Cortex of kidney (tissue), 1 donor: ENCODE measurements at places on chromosomes 4 and X.

GRCh38 chr4:75054078-75054477, 121.2 kb downstream of the PARM1 start:
- no peak for DNase-seq

GRCh38 chr4:6641164-6641970, 882 bp downstream of the MRFAP1 start:
- no peak for DNase-seq

- DNase-seq, result no peak
These were observed 129.0 kb upstream of the TEX13A start for GRCh38 chrX:105349476-105349875.

DNA sequence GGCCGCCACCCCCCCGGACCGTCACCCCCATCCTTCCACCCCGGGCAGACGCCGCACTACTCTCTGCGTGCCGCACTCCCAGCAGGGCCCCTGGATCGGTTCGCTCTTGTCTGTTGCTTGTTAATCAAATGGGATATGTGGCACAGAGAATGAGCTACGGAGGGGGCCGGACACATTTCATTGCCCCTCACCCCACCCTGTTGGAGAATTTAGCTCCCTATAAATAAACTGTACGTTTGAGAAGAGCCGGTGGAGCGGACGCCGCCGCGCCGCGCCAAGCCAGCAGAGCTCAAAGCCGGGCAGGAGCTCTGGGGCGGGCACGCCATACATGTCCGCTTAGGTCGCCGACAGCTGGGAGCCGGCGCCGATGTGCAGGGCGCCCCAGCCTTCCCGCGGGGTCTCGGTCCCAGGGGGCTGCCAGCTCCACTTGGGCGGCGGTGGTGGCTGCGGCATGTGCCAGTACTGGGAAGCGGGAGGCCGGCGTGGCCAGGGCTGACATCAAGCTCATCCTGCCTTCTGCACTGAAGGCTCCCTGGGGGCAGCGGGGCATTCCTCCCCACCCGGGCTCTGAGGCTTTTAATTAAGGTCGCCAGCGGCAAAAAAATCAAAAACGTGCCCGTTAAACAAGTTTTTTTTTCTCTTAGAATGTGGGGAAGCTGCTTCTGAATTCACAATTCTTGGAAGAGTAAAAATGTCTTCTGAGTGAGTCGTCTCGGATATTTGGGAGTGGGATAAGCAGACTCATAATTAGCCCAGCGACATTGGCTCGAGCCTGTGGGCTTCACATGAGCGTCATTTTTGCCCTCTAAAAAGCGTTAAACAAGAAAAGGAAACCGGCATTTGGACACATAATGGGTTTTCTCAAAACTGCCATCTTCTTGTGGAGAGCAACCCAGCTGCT, 1.1 kb upstream of the PCDH19 start:
- no peak for DNase-seq

DNA sequence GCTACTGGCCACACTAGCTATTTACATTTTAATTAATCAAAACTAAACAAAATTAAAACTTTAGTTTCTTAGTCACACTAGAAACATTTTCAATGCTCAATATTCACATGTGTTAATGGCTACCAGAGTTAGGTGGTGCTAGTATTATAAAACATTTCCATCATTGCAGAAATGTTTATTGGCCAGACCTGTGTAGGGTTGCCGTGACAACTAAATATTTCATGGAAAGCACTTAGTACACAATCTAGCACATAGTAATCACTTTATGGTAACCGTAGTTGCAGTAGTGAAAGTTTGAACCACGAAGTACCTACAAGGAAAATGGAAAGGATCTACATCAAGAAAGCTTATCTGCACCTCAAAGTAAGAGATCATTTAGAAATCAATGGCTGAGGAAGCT, 95.9 kb downstream of the HS6ST2 start:
- DNase-seq, result no peak

DNA sequence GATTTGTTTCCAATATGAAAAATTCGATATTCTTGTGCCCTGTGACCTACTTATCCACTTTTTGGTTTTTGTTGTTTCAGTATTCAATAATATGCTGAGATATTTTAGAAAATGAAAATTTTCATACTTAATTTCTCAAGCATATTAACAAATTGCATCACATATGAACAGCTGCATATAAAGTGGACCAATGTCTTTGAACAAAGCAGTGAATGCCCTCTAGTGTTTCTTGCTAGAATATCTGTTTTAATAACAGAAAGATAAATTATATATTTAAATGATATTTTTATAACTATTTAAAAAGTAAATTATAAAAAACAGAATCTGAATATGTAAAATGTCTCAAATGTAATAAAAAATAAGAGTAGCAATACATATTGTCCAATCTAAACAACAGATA, 31.7 kb upstream of the INTU start:
- DNase-seq, result no peak

DNA sequence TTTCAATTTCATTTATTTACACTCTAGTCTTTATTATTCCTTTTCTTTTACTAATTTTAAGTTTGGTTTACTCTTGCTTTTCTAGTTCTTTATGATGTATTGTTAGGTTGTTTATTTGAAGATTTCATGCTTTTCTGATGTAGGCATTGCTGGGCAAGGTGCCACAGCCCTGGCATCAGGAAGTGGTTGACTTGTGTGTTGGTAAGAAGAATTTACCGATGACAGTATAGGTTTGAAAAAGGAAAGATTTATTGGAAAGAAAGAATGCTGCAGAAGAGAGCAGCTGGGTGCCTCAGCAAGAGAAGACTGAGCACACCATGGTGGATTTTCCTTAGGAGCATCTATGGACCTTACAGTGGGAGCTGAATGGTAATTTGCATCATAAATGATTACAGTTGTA, 153.2 kb downstream of the KLF8 start:
- no peak for DNase-seq

DNA sequence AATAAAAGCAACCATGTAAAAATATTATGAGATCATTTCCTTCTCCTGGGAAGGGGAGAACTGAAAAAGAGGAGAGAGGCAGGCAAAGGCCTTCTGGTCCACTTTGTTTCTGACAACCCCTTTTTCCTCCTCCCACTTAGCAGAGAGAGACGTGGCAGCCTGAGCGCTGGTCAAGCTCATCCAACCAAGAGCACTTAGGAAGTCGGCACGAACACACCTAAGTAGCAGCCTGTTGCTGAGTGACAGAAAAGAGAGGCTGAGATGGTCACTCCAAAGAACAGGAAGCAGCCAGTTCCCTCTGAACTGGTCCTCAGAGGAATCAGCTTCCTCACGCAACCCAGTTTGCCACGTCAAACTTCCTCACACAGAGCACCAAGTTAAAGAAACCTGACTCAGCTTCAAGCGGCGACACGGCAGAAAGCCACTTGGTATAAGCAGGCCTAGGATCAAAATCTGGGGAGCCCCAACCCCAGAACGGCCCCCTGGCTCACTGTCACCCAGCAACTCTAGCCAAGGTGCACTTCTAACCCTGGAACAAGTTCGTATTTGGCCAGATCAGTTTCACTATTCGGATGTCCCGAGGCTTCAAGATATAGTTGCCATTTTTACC, 861 bp downstream of the SEC24D start:
- DNase-seq, result no peak

- no peak for DNase-seq
These were observed 1808.9 kb upstream of the TENM3 start for GRCh38 chr4:180434131-180434895.

- DNase-seq, result no peak
These were observed 2.4 kb upstream of the FTSJ1 start for GRCh38 chrX:48473704-48473990.

DNA sequence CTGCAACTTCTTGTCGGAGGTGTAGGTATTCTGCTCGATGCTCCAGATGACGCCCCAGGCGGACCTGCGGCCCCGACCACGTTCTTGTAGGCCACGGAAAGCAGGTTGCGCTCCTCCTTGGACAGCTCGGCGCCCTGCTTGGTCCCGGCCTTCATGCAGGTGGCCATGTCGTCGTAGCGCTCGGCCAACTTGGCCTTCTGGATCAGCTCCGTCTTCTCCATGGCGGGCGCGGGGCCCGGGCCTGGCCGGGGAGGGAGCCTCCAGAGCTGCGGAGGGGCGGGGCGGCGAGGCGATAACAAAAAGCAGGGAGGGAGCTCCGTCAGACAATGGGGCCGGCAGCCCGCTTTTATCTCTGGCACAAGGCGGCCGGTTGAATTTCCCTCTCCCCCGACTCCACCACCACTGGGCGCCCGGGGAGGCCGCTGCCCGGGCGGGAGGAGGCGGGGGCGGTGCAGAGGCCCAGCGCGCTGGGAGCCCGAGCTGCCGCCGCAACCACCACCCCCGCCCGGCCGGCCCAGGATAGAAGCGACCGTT, 28.3 kb upstream of the DRP2 start:
- no peak for DNase-seq

DNA sequence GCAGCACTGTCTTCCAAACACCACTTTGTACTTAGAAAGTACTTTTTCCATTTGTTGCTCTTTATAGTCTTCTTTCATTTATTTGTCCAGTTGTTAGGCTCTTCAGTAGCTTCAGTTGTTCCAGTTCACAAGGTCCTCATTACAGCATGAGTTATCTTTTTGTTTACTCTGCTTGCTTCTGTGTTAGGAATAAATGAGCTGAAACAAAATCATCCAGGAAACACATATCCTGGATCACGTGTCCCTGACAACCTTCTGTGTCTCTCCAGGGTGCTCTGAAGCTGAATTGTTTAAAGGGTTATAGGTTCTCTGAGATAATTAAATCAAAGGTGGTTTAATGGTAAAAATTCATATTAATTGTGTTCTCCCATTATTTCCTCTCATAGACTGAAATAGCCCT, 19.9 kb upstream of the KLHL8 start:
- no peak for DNase-seq

- no peak for DNase-seq
These were observed 150.6 kb downstream of the RASL11B start for GRCh38 chr4:53012738-53013137.

DNA sequence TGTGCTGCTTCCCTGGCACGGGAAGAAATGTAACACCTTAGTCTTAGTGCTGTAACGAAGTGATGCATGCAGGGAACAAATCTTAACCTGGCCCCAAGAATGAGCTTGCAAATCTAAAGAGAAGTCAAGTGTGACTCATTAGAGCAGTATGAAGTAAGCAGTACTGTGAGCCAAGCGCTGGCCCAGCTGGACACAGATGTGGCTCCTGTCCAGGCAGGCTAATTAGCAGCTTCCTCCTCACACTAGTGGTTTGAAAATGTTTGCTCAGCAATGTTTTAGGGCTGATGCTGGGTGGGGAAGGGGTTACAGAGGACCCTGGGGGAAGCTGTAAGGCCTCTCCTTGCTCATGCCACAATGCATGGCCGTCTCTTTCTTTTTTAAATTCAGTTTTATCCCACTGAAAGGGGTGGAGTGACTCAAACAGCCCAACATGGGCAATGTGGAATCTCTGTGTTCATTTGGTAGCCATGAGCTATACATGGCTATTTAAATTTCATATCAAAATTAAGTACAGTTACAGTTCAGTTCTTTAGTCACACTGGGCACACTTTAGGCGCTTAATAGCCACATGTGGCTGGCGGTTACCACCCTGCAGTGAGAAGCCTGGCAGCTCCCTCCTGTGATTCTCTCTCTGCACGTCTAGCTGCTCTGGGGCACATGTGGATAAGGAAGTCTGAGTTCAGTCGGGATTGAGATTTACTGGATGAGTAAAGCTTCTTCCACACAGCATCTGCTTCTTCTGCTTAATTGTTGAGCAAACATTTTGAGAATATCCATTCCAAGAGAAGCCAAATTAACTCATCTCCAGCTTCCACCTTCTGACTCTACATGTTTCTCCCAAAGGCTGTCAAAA, 48.8 kb downstream of the MAP7D2 start:
- DNase-seq, result no peak

GRCh38 chr4:106056914-106057313, 161.6 kb downstream of the NPNT start:
- DNase-seq, result no peak

GRCh38 chr4:113574636-113575103, 186.9 kb downstream of the CAMK2D start:
- DNase-seq, result no peak

DNA sequence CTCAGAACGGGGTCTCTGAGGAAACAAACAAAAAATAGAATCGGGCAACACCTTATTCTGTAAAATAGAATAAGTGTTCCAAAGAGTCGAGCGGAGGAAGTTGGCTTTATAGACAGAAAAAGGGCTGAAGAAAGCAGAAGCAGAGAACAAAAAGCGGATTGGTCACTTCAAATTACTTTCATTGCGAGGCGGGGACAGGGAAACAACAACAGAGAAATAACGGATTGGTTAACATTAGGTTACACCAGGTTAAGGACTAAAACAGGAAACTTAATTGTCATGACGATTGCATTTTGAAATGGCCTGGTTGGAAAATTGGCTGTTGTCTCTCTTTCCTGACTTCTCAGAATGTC, 433 bp upstream of the COQ2 start:
- no peak for DNase-seq

DNA sequence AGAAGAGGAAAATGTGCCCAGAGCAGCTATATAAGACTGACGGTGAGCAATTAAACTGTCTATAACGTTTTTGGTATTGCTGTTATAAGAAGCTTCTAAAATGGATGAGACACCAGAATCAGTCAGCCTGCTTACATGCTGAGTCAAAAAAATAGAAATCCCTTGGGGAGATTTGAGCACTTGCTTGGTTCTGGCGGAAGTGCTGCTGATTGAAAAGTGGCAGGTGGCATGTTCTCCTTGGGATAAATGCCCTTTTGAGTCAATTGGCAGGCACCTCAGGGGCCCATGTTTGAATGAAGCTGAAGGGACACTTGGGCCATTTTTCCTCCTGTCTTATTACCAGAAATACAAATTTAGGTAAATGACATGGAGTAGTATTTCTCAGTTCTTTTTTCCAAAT, 148.7 kb downstream of the PTCHD1 start:
- DNase-seq, result no peak
